ENCODE measurements at places on chromosomes 13 and 19. TPM values are rescaled to one million over a fixed set of nuclear protein-coding genes. Genes with fewer than 3 reads are reported as not detected.

DNA sequence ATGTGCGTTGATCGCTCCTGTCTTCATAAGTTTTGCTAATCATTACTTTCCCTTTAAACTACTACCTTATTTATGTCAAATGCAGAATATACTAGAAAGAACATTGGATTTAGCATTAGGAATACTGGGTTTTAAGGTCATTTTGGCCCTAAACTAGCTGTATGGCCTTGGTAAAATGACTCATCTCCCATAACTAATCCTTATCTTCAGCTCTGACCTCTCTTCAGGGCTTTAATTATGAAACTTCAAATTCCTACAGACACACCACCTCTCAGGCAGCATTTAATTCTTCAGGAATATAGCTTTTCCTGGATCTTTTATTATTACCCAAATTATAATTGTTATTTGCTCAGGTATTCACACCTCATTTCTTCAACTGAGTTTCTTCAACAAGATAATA, 121.2 kb downstream of the STARD13 start:
- no peaks in the 10 kb centered on the region for H3K27me3 ChIP-seq
- no peak overlapping the region for H3K27ac ChIP-seq
- H3K4me3 ChIP-seq, result no peak overlapping the region
- H3K4me1 ChIP-seq, result peaks cover 14% of the 10 kb centered on the region

DNA sequence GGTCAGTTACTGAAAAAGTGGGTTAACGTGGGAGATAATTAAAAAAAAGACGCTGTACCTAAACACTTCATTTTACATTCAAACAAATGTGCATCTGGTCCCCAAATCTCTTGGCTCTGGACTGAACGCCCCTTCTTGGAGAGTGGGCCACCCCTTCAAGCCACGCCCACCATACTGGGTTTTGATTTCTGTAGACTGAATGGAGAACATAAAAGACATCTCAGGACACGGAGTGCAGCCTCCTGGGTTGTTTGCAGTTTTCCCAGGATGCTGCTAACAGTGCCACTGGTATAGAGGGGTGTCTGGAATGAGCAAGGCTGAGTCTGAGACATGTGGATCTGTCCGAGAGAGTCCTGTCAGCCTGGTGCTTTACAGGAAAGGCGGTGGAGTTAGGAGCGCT, 10.6 kb downstream of the TFDP1 start:
- no peak for DNase-seq
- H3K36me3 ChIP-seq, result no peaks in the 10 kb centered on the region
- no peak overlapping the region for H3K27ac ChIP-seq
- no peak overlapping the region for H3K4me3 ChIP-seq
- H3K4me1 ChIP-seq, result no peaks in the 10 kb centered on the region

DNA sequence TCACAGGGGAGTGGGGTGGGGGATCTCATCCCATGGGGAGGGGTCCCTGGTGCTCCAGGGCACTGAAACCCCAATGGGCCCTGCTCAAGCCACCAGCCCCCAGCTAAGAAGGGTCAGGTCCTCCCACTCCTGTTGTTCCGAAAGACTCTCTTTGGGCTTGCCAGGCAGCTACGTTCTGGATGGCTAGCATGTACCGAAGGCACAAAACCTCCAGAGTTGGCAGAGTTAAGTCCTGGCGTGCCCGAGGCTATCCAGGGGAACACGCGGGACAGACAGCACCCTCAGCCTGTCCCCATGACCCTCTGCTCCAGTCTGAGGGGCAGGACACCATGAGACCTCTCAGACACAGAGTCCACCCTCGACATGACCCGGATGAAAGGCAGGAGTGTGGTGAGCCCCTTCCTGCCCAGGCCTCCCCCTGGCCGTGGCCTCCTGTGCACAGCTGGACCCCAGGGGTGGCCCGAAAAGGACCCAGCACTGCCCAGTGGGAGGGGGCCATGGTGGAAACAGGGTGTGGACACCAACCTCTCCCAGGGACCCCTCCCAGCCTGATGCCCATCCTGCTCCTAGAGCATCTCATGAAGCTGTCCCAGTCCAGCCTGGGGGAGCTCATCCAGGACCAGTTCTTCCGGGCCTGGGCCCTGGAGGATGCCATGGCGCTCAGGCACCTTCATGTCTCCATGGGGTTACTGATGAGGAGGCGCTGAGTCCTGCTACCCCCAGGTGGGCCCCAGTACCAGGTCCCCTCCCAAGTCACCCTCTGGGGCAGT, 53.0 kb upstream of the TPM4 start:
- no peak overlapping the region for H3K4me3 ChIP-seq
- H3K27ac ChIP-seq, result no peak overlapping the region
- peak; percentile 50 for DNase-seq
- no peaks in the 10 kb centered on the region for H3K4me1 ChIP-seq
- no peaks in the 10 kb centered on the region for H3K36me3 ChIP-seq

The RNF126 gene
- 39.2 TPM for total RNA-seq

GRCh38 chr13:93450191-93450621, 223.6 kb downstream of the GPC6 start:
- H3K27me3 ChIP-seq, result no peaks in the 10 kb centered on the region
- no peaks in the 10 kb centered on the region for H3K4me1 ChIP-seq
- no peaks in the 10 kb centered on the region for H3K36me3 ChIP-seq
- H3K4me3 ChIP-seq, result no peak overlapping the region
- DNase-seq, result no peak

DNA sequence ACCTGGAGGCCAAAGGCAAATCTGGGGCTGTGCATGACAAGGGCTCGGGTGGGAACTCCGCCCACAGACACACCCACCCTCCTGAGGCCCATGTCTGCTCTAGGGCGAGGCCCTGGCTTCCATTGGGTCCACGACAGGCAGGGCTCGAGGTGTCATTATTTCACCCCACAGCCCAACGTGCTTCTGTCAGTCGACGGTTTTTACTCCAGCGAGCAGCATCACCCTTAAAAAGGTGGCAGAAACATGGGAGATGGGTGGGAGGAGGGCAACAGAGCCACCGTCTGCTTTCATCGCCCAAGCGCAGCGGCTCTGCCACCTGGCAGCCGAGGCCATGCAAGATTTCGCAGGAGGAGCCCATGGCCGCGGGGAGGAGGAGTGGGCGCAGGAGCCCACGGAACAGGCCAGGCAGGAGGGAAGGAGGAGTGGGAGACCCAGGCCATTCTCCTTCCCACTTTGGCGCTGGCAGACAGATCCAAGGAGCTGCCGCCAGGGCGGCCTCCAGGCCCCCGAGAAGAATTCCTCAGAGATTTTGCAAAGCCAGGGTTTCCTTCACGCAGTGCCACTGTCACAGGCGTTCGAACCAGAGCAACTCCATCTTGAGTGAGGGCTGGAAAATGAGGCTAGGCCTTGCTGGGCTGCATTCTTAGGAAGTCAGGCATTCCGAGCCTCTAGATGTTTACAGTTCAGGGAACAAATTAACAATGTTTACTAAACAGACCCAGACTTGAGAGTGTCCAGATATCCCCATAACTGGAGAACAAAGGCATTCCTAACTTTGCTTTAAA, 49.3 kb upstream of the TUBGCP3 start:
- peaks cover 19% of the 10 kb centered on the region for H3K4me1 ChIP-seq
- H3K27ac ChIP-seq, result no peak overlapping the region
- H3K36me3 ChIP-seq, result no peaks in the 10 kb centered on the region
- no peak overlapping the region for H3K4me3 ChIP-seq
- DNase-seq, result no peak
- no peaks in the 10 kb centered on the region for H3K27me3 ChIP-seq

The CHAF1A gene
- total RNA-seq, result 4.5 TPM
